Effector memory CD4-positive, alpha-beta T cell (primary cell): ENCODE measurements at places on chromosomes 7 and 10.

GRCh38 chr10:14648946-14649345, 125.8 kb downstream of the FAM107B start:
- no peak for DNase-seq

GRCh38 chr7:26949319-26949718, 84.9 kb upstream of the SKAP2 start:
- no peak for DNase-seq

DNA sequence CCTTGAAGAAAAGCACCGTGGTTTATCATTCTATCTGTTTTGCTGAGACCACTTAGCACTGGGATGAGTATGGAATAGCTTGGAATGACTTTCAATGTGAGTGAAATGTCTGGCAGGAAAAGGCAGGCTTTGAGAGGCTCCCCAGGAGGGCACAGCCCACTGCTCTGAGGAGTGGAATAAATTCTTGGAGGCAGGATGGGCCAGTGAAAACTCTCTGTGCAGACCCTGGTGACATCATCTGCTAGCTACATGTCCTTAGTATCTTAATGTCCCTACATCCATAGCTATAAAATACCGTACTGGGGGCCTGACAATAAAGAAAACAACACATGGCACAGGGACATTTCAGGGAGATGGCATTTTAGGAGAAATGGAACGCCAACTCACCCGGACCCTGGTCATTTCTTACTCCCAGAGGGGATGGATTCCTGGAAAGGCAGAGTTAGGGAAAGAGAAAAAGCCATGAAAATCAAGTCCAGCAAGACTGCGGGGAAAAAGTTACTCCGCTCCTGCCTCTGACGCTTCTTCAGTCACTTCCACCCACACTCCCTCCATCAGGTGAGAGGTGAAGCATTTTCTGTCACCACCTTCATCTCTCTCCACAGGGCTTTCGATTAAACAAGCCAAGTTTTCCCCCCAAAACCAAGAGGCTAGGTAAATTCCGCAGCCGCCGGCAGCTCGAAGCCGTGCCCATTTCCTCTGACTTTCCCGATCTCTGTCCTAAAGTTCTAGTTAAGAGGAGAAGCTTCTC, 991 bp downstream of the ZNF239 start:
- DNase-seq = no peak

GRCh38 chr7:49639068-49639593, 134.3 kb upstream of the VWC2 start:
- DNase-seq = no peak

DNA sequence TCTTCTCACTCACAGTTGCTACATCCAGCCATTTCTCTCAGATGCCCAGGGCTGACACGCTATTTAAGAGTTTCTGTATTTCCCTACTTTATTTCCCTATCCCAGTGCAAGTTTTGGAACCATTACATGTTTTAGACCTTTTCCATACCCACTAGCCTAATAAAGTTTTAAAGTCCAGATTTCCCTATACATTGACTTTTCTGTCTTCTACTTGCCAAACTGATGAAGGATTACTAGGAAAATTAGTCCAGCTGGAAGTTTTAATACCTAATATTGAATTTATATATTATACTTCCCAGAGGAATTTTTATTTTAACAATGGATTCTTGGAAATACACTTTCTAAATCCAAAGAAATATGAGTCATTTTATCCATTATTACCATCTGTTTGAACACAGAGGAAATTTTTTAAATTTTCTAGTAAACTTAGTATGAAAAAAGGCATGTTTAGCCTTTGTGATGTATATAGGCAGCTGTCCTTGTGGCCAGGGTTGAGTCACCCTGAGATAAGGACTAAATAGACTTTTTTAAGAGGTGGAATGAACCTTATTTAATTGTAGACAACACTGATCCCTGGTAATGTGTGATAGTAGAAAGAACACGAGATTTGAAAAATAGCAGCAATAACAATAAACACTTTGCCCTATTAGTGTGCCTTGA, 205.0 kb downstream of the TFEC start:
- no peak for DNase-seq

DNA sequence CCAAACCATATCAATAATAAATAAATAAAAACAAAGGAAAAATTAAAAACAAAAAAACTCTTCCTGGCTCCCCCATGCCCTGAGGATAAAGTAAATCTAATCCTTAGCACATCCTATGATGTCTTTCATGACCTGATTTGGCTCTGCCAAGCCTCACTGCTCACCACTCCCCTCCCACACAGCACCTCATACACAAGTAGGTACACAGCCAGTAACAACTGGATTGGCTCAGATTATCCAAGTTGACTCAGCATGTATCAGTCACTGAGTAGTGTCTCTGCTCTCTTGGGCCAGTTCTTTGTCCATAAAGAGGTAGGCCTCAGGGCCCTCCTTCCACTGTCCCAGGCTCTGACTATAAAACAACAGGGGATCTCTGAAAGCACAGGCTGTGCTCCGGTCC, 99.6 kb downstream of the STRA8 start:
- DNase-seq = no peak

GRCh38 chr10:76382381-76382851, 951.0 kb downstream of the LRMDA start:
- DNase-seq = no peak

GRCh38 chr7:1055491-1055955, 11.2 kb downstream of the GPR146 start:
- no peak for DNase-seq

DNA sequence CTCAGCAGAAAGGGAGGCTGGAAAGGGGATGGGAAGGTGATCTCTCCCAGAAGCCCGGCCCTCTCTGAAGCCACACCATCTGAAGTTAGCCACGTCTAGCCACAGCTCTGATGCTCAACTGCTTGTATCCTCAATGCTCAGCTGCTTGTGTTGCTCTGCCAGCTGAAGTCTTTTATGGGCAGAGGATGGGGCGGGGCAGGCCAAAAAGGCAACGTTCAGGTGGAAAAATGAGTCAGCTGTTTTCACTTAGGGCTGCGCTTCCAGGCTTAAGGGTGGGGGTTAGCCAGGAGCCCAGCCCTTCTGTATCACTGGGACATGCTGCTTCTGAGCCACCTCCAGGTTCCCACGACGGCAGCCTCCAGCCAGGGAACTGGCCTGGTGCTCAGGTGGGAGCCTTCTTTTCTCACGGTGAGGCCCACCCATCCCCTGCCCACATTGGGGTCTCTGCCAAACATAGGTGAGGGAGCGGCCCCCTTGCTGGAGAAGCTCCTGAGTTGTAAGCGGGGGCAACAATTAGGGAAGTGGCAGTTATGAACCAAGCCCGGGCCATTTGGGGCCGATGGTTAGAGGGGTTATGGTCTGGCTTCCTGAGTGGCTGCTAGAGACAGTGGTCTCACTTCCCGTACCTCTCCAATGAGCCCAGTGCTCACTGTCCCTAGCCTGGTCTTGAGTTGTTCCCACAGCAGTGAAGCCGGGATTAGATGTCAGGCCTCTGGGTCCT, 44.9 kb upstream of the CNPY1 start:
- no peak for DNase-seq

GRCh38 chr10:14540062-14540461, 209.3 kb upstream of the FRMD4A start:
- no peak for DNase-seq

GRCh38 chr7:32868116-32868515, 23.4 kb downstream of the KBTBD2 start:
- no peak for DNase-seq

DNA sequence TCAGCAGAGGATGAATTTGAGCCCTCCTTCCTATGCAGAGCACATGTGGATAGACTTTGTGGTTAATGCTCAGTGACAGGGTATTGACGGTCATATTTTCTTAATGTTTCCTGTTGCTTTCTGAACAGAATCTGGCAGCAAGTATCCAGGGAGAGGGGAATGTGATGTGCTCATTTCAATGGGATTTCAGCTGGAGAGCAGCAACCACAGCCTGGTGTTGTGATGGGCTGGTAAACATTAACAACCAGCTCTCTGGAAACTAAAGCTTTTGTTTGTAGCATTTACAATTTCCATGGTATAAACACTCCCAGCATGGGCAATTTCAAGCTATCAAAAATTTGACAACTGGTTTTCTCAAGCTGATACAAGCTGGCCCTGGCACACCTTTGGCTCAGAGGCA, 215.9 kb downstream of the SH2D4B start:
- DNase-seq = no peak
